ENCODE measurements at places on chromosomes 1 and 21. TPM values are rescaled to one million over a fixed set of nuclear protein-coding genes. Genes with fewer than 3 reads are reported as not detected.

The AQP10 gene
- total RNA-seq = not detected

The DR1 gene
- 36.6 TPM for total RNA-seq

The TPRG1L gene
- 12.1 TPM for total RNA-seq

The KIF26B gene
- total RNA-seq = 22.0 TPM

GRCh38 chr1:77977989-77978292 lies 931 bp downstream of the FUBP1 start:
- DNase-seq = no peak

DNA sequence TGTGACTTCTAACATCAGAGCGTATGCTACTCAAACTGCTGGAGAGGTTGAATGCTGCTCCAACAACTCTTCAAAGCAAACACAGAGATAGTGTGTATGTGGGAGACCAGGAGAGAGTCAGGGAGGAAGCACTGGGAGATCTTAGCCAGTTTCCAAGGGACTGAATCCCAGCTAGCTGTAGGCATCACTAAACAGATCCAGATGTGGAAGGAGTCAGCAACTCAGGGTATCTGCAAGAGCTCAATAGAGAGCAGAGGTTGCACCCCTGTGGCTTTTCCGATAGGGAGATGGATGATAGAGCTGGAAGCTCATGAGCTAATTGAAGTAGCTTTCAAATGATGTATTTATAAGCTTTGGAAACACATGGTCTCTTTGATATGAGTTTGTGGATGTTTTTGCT lies 168.9 kb upstream of the HOOK1 start:
- no peak for DNase-seq

DNA sequence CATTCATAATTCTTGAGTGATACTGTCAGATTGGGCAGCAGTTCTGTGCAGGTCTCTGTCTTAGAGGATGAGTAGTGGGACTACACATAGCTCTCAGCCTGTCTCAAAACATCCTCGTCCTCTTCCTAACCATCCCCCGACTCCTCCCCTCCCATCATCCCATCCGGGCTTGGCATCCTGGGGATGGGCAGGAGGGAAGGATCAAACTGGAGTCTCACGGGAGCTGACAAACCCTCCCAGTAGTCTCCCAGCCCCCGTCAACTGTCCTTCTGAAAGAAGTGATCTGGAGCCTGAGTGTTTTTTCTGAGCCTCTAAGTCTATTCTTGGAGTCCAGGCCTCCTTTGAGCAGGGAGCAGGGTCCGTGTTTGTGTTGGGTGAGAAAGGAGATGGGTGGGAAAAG lies 102.0 kb downstream of the PAX7 start:
- DNase-seq = no peak

DNA sequence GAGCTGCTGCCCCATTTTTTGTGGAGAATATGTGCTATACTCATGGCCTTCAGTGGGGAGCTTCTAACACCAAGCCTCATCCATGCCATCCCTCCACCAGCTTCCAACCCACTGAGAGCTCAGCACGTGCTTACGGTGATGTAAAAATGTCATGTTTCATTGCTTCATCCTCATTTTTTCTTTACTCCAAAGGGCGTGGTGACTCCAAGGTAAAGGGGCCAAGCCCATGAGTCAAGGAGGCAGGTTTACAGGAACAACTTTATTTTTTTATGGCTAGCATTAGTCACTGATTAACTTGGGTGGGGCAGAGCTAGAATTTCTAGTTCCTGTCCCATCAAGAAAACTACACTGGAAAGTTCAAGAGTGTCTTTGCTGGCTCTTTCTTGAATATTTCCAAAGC lies at the start of gene C1orf226:
TSS of gene C1orf226 (plus strand) at position 346 of the 400 bp plus-strand sequence. CDS start 174 bp downstream, outside the sequence.
- no peak for DNase-seq

The PLA2G2C gene
- total RNA-seq = not detected

DNA sequence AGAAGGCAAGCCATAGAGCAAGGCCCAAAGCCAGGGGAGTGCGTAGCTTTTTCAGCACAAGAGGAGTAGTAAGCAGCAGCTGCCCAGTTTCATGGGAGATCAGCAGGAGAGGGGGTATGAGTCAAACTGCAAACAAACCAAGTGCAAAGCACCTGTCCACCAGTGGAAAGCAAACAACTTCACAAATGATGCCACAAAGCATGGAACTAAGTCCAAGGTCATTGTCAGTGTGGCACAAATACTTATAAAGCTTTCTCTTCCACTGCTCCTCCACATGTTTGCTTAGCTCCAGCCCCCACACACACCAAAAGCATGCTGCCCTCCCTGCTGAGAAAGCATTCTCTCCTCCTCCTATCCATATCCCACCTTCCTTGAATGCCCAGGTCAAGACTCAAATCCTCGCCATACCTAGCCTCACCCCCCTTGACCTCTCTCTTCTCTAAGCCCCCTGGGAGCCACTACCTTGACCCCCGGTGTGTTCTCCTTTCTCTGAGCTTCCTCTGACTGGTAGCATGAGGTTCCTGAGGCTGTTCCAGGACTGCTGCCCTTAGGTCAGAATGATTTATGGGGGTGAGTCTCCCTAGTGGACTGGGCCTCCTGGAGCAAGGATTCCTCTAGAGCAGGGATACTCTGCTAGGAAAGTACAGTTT lies 70.4 kb downstream of the DMAP1 start:
- no peak for DNase-seq

The HSD3B1 gene
- total RNA-seq = not detected

The VAV3 gene
- 19.5 TPM for total RNA-seq

- no peak for DNase-seq
Measured at GRCh38 chr1:24387636-24388175, 25.9 kb downstream of the STPG1 start.

DNA sequence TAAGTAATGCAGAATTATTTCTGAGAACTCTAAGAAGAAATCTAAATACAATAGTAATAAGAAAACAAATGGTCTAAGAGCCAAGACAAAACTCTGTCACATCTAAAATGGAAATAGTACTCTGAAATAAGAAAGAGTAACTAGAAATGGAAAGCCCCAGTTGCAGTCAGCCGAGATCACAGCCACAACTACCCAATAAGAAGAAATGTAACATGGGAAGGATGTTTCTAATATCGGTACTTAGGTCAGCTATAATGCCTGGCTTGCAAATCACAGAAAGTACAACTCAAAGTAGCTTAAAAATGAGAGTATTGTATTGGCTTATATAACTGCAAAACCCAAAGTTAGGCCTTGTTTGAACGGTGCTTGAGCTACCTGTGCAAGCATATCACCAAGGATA lies 58.6 kb upstream of the USP25 start:
- no peak for DNase-seq

DNA sequence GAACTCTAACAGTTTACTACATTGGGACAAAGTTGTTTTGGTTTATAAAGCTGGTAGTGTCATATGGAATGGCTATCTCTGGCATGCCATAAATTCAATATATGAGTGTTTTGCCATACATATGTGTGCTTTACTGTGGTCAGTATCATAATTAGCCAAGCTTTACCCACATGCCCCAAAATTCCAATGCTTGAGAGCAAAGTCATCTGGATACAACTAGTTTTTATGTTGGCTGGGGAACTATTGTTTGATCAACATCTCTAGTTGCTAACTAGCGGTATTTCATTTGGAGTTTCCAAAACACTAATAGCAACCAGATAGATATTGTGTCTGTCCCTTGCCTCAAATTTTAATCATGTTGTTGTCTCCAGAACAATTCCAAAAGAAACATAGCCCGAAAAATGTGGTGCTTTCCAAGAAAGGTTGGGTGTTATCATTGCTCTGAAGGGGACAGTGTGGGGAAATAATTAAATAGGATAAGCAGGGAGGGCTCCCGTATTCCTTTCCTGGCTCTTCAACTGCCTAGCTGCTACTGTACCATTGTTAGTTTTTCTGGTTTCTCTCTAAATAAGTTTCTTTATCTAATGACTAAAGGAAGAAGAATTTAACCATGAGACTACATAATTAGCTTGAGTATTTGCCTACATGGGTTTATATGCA lies 136.1 kb downstream of the TGFB2 start:
- DNase-seq = no peak

DNA sequence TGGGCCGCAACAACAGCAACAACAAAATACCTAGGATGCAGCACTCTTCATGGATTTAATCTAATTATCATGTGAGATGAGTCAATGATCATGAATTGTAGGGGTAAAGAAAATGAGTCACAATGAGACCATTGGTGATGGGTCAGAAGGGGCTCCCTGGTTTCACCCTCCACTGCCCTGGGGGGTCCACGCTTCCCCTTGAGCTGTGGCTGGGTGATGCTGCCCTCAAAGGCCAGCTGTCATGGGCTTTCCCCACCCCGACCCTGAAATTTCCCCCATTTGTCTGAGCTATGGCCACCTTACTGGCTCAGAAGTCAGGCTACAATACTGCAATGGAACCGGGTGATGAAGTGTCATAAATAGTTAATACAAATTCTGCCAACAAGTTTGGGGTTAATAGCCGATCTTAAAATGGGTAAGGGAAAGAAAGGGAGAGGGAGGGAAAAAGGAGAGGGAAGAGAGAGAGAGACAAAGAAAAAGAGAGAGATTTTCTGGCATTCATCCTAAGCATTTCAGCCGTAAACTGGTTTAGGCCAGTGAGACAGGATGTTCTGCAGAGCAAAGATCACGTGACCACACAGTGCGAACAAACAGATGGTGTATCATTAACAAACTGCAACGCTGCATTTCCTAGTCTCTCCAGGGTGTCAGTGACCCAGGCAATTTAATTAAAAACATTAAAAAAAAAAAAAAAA lies 143.4 kb upstream of the ERRFI1 start:
- peak; percentile 85 for DNase-seq

The UBE2U gene
- total RNA-seq = not detected

DNA sequence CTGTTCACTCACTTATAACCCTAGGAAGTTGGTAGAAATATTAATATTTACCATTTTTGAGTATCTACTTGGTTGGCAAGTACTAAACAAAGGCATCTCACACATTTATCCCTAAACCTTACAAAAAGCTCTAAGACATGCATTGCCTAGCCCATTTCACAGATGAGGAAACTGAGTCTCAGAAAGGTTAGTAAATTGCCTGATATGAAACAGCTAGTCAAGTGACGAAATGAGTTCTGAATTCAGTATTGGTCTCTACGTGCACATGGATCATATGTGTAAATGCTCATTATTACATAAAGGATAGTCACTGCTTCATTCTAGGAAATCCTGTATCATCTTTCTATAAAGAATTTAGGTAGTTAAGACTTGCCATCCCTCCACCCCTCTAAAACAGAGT lies 105.1 kb downstream of the BARHL2 start:
- no peak for DNase-seq

DNA sequence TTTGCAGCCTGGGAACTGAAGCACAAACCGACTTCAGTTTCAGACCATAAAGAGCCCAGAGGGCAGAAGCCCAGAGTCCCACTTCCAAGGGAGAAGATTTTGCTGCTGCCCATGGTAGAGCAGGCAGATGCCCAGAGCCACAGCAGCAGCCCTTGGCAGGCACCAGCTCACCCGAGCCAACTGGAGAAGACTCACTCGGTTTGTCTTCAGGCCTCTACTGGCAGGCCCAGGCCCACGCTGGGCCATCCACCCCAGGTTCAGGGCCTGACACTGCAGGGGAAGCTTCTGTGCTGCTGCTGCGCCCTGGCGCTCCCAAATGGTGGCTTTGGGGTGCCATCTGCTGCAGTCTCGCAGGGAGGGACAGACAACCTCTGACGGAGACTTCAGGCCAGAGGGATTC lies 33.3 kb downstream of the SLC66A1 start:
- peak; percentile 50 for DNase-seq

The CYP4B1 gene
- 0.27 TPM for total RNA-seq

- no peak for DNase-seq
Measured at GRCh38 chr1:24475700-24476099, 26.9 kb upstream of the RCAN3 start.

The SLFNL1 gene
- 3.4 TPM for total RNA-seq

DNA sequence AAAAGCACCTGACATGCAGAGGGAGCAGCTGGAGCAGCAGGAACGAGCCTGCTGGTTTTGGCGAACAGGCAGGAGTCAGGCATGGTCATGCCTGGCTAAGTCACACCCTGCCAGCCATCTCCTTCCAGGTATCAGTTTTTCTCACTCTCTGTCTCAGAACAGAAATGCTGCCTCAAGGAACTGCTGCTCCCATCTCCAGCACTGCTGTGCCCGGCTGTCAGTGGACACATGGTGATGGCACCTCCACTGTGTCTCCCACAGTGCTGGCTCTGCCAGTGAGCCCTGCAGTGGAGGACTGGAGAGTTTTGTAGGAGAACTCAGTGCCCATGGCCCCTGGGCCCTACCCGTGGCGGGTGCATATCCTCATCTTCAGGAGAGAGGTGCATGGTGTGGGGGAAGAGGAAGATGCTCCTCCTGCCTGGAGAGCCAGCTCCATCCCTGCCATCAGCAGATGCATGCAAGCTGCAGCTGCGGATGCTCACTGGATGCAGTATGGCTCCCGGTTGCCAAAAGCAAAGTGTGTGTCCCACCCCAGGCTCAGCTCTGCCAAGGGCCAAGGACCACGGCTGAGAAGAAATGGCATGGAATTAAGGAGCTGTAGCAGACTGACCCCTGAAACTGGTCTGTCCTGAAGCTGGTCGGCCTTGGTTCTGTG lies 114.7 kb downstream of the GRIK3 start:
- DNase-seq = no peak

DNA sequence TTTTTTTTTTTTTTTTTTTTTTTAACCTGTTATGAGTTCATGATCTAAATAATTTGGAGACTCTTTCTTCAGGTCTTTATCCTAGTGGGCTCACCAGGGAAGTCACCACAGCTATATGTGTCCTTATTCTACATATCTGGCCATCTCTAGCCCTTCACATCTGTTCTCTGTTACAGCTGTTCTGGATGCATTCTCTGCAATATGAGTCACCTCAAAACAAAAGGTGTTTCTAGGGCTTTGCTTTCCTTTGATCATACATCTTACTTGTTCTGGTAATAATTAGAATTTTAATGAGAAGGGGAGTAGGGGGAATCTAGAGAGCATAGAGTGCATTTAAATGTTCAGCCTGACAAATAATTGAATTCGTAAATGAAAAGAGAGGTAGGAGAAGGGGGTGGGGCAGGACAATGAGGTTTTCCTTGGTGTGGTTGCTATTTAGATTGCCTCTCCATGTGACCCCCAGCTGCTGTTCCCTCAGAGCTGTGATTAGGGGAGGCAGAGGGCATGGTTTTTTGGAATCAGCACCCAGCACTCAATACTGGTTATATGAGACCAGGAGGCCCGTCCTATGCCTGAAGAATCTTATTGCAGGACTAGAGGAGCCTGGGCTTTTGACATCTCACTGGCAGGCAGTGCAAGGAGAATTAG lies 8.0 kb downstream of the SYT6 start:
- DNase-seq = no peak

GRCh38 chr1:21576031-21576797 lies 67.0 kb downstream of the ALPL start:
- no peak for DNase-seq

DNA sequence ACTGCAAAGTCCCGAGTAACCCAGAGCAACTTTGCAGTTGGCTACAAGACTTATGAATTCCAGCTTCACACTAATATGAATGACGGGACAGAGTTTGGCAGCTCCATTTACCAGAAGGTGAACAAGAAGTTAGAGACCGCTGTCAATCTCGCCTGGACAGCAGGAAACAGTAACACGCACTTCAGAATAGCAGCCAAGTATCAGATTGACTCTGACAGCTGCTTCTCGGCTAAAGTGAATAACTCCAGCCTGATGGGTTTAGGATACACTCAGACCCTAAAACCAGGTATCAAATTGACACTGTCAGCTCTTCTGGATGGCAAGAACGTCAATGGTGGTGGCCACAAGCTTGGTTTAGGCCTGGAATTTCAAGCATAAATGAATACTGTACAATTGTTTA lies 66.8 kb downstream of the ACBD6 start:
- DNase-seq = no peak

All from cerebellum (tissue), 4 donors.